ENCODE measurements at places on chromosomes 3 and 15. TPM values are rescaled to one million over a fixed set of nuclear protein-coding genes. Genes with fewer than 3 reads are reported as not detected.

- DNase-seq = no peak
Observed at GRCh38 chr3:141524988-141525387, 38.2 kb downstream of the RASA2 start.

The ARGFX gene
- total RNA-seq = not detected

- no peak for DNase-seq
Observed at GRCh38 chr3:55272031-55272645, 215.0 kb downstream of the WNT5A start.

DNA sequence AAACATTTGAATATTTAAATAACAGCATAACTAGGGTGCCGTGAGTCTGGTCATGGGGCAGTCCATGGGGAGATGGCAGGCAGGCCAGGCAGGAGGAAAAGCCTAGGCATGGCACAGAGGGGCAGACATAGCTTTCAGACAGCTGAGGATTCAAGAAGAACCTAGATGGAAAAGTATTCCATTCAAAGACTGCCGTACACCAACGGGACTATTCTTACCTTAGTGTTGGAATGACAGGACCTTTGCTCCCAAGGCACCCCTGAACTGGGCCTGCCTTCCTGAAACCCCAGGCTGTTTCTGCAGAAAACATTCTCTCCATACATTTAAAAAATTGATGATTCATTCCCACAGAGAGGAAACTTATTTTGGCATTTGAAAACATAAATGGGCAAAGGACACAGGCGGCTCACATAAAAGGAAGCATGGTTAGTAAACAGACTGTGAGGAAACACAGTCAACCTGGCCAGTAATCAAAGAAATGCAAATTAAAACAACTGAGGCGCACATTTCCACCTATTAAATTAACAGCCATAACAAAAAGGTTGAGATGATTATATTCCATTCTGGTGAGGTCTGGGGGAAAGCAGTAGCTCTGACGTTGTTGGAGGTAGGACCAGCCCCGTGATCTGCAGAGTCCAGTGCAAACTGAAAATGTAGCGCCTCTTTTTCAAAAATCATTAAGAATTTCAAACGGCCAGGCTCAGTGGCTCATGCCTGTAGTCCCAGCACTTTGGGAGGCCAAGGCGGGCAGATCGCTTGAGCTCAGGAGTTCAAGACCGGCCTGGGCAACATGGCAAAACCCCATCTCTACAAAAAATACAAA is 71.3 kb upstream of the SMAD3 start:
- DNase-seq = no peak

DNA sequence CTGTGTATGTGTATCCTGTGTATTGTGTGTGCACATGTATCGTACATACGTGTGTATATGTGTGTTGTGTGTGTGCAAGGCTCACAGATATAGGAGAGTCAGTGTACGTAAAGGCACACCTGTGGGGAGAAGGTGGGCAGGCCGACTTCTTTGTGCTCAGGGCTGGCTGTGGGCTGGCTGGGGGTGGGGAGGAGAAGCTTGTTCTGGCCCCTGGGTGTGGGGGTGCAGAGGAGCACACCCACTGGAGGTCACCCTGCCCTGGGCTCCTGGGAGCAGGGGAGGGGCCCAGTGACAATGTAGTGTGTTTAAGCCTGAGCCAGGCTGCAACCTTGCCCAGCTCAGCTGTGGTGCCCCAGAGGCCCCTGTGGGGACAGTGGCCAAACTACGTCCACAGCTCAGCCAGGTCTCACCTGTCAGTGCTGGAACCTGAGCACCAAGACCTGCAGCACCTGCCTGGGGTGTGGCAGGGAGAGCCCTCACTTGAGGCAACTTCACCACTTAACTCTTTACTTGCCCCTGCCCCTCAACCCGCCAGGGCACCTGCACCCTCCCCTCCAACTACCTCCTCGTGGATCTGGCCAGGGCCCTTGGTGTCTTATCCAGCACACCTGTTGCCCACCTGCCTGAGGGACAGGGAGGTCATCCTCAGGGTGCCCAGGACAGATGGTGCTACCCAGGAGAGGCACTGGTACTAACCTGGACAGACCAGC is 2.6 kb upstream of the HHATL start:
- no peak for DNase-seq

- no peak for DNase-seq
Observed at GRCh38 chr3:129448186-129448895, 8.3 kb downstream of the IFT122 start.

GRCh38 chr15:47265686-47266085 is 451.6 kb upstream of the SEMA6D start:
- no peak for DNase-seq

- no peak for DNase-seq
Observed at GRCh38 chr3:185212559-185212958, 41.3 kb downstream of the EHHADH start.

DNA sequence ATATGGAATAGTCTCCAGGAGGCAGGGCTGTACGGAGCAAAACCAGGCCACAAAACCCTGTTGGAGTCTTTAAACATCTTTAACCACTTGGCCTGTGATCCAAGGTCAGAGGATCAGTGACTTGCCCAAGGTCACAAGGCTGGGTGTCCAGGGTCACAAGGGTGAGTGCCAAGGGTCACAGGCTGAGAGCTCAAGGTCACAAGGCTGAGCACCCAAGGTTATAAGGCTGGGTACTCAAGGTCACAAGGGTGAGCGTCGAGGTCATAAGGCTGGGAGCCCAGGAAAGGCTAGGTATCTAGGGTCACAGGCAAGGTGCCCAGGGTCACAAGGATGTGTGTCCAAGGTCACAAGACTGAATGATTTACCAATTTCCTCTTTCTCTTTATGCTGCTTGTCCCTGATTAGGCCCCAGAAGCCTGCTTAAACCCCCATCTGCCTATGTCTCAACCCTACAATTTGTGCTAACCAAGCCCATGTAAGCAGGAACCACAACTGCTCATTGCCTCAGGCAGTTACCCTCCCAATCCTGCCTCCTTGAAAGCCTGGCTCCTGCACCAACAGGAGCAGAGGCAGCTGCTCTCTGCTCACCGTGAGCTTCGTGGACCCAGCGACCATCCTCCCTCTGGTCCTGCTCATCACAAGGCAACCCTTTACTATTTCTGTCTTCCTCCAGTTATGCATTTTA is 51.5 kb downstream of the MGLL start:
- DNase-seq = no peak

The ZNF385D gene
- 2.6 TPM for total RNA-seq

DNA sequence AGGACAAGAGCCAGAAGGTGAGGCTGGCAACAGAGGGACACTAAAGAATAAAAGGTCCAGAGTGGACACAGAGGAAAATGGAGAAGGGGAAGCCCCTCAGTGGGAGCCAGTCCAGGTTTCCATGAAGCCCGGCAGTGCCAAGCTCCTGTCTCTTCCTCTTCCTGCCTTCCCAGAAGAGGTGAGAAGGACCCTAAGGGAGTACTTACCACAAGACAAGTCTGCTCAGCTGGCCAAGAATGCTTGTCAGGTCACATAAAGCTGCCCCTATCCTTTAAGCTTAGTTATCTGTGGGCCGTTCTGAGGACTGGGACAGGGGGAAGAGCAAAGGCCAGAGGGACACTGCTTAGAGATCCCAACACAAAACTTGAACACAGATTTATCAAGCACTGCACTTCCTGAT is 100.2 kb downstream of the RYK start:
- no peak for DNase-seq

DNA sequence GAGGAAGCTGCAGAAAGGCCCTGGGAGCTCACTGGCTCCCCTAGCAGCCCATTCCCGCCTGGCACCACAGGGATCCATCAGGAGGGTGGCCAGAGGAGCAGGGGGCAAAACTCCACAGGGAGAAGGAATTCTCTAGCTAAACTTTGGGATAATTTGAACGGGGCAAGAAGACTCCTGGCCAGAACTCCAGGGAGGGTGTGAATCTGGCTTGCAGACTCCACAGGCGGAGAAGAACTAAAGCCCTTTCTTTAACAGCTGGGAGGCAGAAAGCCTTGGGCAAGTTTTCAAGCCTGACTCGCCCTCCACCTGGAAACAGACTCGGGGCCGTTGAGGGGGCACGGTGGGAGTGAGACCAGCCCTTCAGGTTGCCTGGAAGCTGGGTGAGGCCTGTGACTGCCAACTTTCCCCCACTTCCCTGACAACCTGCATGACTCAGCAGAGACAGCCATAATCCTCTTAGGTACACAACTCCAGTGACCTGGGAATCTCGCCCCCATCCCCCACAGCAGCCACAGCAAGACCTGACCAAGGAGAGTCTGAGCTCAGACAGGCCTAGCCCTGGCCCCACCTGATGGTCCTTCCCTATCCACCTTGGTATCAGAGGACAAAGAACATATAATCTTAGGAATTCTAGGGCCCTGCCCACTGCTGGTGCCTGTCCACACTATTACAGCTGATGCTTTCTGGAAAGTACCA is 28.6 kb downstream of the SLC27A2 start:
- peak; percentile 89 for DNase-seq

DNA sequence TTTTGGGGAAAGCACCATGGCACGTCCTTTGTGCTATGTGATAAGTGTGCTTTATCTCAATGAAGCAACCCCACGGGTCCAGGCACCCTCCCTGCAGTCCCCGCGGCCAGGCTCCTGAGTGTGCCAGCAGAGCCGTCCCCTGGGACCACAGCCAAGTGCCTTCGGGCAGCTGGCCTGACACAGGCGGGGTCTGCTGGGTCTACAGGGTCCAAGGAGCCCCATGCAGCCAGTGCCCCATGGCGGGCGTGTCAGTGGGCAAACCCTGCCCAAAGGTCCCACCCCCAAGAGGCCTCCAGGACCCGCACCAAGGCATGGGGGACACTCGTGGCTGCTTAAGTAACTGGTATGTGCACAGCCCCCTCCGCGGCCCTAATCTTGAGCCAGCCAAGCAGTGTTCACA is 35.3 kb downstream of the KLHL25 start:
- no peak for DNase-seq

The ACTRT3 gene
- 1.6 TPM for total RNA-seq

GRCh38 chr3:40924559-40925141 is 274.7 kb upstream of the CTNNB1 start:
- no peak for DNase-seq

DNA sequence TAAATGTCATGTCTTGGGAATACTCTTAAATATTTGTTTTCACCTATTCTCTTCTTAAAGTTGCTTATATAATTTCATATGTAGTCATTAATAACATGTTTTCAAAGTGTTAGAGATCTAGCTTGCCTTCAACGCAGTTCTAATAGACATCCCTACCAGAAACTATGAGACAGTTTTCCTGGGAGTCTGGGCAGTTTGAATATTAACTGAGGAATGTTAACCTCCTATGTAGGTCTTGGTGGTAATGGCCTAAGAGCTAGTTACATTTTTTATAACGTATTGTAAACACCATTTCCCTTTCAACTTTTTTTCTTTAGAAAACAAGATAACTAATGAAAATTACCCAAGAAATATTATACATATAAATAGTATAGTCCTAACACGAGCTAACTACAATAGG is 328.2 kb downstream of the TIGIT start:
- no peak for DNase-seq

The IL17RE gene
- 71.4 TPM for total RNA-seq

The RCCD1 gene
- 14.8 TPM for total RNA-seq

DNA sequence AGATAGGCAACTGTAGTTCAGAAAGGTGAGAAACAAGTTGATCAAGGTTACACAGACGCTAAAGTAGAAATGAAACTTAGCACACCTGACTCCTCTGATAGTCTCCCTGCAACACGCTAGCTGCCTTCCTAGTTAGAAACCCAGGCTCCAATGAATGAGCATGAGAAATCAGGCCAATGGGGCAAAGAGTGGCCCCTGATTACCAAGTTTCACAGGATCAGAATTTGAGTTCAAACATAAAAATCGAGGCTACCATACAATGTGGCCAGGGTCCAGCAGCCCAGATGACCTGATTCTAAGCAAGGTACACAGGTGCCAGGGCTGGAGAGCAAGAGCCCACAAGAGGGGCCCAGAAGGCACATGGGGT is 7.7 kb downstream of the PLD1 start:
- no peak for DNase-seq

GRCh38 chr3:50610181-50610971 is 1.2 kb downstream of the CISH start:
- peak; percentile 89 for DNase-seq

GRCh38 chr15:45743426-45744235 is 108.8 kb downstream of the SQOR start:
- no peak for DNase-seq

The CPNE9 gene
- not detected for total RNA-seq

GRCh38 chr3:66106788-66107187 is 68.1 kb upstream of the MAGI1 start:
- no peak for DNase-seq

The SAMMSON gene
- not detected for total RNA-seq

DNA sequence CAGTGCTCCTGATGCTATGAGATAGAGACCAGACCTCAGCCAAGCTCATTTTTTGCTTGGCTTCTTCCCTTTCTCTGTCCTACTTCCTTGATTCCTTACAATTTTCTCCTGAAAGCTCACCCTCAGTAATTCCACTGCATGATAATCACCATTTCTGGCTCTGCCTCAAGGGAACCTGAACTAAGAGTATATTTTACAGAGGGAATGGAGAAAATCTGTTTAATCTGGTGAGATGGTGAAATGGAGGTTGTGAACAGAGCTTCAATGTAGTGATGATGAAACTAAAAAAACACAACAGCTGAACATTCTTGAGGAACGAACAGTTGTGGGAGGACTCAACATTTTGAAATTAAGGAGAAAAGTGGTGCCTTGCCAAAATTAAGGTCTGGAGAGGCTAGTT is 16.3 kb downstream of the HHLA2 start:
- DNase-seq = no peak

DNA sequence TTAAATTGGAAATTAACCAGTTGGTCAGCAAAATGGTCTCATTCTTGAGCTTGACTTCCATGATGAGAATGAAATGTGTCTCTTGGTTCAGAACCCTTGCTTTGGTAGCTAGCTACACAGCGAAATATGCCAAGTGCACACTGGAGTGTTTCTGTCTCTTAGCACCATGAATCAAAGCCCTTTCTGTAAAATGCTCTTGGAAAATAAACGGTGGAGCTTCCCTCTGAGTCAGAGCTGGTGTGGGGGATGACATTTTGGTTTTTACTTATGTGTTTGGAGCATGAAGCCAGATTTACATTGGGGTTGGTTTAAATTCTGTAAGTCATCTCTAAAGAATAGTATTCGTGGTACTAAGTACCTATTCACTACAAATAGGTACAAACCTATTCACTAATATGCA is 85.1 kb upstream of the NANOGP8 start:
- DNase-seq = no peak

GRCh38 chr3:109081746-109082510 is 36.0 kb downstream of the MORC1 start:
- peak; percentile 28 for DNase-seq

DNA sequence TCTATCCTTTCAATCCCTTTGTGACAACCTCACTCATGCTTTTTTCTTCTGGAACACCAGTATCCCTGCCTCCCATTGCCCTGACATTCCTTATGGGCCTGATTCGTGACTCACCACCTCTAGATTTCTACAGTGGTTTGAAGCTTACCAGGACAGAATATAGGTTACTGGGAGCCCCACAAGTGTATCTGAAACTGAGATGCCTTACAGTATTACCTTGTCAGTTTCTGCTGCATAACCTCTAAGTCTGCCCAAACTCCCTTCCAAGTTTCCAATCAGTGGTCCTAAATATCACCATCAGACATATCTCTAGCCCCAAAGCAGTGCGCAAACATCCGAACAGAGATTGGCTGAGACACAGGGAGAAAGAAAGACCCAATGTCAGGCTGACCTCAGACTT is 5.6 kb downstream of the CPB1 start:
- no peak for DNase-seq

The STAC gene
- 0.42 TPM for total RNA-seq
